ENCODE measurements at places on chromosomes 13 and 19. TPM values are rescaled to one million over a fixed set of nuclear protein-coding genes. Genes with fewer than 3 reads are reported as not detected.

Gene LACC1
- total RNA-seq: 5.3 TPM

Gene SHC2
- total RNA-seq: not detected

Gene FZR1
- total RNA-seq: 71.3 TPM

Gene SHD
- total RNA-seq: not detected

Gene SCN1B
- 0.56 TPM for total RNA-seq

Gene PSG3
- 0.69 TPM for total RNA-seq

Gene CLDND2
- total RNA-seq: not detected

Gene NLRP11
- not detected for total RNA-seq

Gene CEACAM16
- total RNA-seq: not detected

Gene ZNF554
- 5.8 TPM for total RNA-seq

Gene SPRY2
- total RNA-seq: 1.2 TPM

DNA sequence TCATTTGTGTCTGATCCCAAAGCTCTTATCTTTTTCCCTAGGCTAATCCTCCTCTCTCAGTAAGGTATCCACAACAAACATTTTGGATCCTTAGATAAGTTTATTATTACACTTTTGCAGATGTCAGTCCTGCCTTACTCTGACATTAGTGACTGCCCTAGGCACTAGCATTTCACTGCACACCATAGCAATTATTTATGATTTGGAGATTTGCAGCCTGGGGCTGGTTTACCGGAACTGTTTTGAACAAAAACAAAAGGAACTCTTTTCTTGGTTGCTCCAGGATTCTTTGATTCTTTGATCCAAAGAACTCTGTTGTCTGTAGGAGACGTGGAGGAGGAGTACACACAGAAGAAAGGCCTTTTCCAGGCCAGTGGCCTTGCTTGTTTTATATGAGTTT is 80.4 kb downstream of the EDNRB start:
- no peak for DNase-seq

DNA sequence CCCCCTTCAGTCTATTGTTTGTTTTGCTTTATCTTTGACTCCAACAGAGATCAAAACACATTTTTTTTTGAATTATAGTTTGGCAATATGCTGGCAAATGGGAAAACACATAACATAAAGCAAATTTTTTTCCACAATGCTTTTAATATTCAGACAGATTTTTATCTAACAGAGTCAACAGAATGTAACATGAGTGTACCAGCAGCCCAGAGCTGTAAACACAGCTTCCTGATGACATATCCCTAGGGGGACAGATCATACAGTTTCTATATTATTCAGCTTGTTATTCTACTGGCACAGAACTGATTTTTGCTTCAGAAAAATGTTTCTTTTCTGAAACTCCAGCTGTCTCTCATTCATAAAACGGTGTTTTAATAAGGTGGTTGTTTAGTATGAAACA is 168.8 kb downstream of the OLFM4 start:
- no peak for DNase-seq

DNA sequence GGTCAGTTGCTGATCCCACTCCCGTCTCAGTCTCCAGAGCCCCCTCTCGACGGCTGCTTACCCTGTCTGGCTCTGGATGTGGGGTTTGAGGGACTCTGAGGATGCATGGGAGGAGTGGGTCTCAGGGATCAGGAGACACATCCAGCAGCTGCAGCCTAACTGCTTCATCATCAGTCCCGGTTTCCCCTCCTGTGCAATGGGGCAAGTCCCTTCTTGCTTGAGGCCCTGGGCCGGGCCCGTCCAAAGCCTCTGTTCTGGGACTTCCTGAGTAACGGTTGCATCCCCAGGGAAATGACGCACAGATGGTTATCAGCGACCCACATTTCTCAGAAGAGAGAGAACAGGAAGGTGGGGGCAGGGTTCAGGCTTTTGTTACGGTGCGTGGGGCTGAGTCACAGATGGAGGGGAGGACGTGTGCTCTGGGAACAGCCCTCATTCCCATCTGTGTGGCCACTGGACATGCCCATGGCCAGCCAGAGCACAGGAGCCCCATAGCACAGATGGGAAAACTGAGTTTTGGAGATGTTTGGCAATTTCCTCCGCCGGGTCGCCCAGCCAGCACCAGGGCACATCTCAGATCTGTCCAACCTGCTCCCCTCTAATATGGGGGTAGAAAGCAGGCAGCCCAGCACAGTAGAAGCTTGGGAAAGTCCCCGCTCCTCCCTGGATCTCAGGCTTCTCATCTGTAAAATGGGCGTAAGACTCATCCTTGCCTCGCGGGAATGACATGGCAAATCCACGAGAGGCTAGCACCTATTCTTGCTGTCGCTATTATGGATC is 19.3 kb downstream of the GNA15 start:
- peak; percentile 69 for DNase-seq

DNA sequence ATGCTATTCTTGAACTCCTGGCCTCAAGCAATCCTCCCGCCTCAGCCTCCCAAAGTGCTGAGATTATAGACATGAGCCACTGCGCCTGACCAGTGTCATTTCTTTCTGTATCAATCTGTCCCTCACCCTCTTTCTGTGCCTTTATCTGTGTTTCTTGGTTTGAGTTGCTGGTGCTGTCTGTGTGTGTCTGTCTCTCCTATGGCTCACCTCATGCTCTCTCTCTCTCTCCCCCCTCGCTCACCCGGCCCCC is 9.9 kb downstream of the IRF2BP1 start:
- DNase-seq: no peak

DNA sequence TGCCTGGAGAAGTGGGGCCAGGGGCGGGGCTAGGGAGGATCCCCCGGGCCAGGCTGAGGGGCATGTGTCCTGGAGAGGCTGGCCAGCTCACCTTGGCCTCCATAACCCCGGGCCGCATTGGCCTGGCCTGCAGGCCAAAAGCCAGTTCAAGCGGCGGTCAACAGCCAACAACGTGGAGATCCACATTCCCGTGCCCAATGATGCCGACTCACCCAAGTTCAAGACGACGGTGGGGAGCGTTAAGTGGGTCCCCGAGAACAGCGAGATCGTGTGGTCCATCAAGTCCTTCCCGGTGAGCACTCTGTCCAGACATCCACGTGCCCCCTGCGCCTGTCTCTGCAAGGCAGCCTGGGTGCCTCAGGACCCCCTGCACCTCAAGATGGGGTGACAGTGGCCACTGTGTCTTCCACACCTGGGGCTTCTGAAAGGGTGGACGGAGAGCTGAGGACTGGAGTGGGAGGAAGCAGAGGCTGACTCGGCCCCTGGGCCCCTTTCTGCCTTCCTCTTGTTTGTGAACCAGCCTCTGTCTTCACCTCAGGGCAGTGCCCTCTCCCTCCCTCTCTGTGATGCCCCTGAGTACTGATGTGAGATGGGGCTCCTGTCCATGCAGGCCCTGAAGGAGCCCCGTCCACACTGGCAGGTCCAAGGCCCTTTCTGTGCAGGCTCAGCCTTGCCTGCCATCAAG is 31.1 kb downstream of the AP1M1 start:
- no peak for DNase-seq

GRCh38 chr19:5038631-5039271 is 69.8 kb downstream of the KDM4B start:
- DNase-seq: no peak

DNA sequence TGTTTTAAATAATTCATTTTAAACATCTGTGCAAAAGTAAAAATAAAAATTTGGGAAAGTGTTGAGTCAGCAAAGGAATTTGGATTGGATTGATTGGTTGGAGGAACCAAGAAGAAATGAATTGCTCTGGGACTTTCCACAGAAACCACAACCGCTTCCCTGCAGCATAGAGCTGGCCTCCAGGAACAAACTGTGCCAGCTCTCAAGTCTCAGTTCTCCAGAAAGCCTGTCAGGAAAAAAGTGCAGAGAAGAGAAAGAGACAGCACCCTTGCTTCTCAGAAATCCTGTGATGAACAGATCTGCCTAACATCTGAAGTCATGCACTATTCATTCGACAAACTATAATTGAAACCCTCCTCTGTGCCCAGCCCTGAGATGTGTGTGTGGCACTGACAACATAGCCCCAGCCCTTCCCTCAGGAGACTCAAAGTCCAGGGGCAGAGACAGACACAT is 14.8 kb downstream of the LYPD3 start:
- no peak for DNase-seq

DNA sequence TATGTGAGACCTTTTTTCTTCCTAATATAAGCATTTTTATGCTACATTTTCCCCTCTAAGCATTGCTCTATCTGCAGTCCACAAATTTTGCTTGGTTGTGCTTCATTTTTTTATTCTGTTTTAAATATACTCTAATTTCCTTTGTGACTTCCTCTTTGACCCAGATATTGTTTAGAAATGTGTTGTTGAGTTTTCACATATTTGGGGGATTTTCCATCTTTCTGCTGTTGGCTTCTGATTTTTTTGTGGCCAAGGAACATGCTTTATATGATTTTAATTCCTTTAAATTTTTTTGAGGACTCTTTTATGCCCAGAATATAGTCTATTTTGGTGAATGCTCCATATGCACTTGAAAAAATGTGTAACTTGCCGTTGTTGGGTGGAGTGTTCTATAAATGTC is 22.9 kb downstream of the UBAC2 start:
- DNase-seq: no peak

GRCh38 chr19:55406826-55407549 is 600 bp downstream of the UBE2S start:
- no peak for DNase-seq

DNA sequence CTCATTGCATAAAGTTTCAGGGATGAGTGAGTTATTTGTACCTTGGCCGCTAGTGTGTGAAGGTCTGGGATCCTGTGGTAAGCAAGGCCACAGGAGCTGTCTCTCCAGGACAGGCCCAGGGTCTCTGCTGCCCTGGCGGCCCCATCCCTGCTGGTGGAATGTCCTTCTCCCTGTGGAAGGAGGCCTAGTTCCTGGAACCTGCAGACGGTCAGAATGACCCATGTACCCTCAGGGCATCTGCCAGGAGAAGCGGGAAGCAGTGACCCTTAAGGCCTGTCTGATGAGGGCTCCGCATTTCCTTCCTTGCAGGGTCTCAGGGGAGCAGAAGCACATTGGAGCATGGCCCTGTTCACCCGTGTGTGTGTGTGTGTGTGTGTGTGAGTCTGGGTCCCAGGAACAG is 32.1 kb upstream of the SOX1 start:
- DNase-seq: no peak

- no peak for DNase-seq
Measured at GRCh38 chr19:19508217-19508616, 7.1 kb downstream of the TSSK6 start.

GRCh38 chr13:30016398-30016797 is 166.0 kb upstream of the UBL3 start:
- DNase-seq: no peak

DNA sequence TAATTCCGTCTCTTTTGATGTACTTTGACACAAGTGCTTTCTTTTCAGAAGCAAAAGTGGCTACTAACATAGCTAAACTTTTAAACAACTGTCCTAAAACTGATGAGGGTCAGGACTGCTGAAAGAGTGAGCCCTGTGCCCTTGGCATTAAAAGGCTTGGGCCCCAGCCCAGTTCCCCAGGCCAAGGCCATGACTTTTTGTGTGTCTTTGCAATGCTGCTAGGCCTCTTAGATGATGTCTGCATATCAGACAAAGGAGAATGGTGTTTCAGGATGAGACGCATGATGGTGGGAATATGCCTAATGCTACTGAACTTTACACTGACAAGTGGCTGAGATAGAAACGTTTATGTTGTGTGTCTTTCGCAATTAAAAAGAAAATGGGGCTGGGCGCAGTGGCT is 38.0 kb downstream of the SLC7A9 start:
- no peak for DNase-seq

DNA sequence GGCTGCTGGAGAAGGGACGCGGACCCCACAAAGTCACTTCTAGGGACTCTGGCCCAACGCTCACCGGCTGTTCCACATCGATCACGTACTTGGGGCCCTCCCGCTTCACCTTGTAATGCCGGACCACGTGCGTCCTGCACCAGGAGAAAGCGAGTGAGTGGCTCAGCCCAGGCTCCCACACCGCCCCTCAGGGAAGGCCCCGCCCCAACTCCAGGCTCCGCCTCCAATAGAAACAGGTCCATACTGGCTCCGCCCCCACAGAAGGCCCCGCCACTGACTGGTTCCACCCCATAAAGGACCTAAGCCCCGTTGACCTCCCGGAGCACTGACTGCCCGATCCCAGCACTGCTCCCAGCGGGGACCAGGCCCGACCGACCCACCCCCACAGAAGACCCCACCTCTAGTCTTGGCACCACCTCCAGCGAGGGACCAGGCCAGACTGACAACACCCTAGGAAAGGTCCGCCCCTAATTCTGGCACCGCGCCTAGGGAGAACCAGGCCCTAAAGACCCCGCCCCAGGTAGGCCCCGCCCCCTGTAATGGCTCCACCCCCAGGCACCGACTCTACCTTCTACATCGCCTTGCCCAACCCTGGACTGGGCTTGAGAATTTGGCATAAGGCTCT is 11.3 kb downstream of the STAP2 start:
- peak; percentile 59 for DNase-seq

DNA sequence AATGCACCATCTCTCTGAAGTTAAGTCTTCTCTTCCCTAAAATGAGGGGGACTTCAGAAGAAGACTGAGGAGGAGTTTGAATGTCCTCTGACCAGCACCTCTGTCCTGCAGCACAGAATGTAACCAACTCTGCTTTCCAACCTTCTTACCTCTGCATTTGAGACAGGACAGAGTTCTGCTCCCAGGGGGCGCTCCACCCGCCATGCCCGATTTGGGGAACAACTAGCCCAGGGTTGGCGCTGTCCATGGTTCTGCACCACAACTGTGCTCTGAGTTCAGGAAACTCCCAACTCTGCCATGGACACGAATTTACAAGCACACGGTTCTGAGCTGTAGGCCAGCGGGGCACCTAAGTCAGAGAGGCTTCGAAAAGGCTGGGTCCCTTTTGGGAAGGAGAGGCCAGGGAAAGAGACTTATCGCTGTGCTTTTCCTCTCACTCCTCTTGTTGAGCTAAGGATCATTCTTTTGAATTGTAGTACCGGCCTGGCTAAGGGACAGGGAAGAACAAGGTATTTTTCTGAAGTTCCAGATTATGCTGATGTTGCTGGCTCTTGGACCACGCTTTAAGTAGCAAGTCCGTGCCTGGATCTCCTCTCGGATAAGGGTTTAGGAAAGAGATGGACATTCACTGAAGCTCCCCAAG is 22.2 kb downstream of the SIGLEC5 start:
- peak; percentile 47 for DNase-seq

DNA sequence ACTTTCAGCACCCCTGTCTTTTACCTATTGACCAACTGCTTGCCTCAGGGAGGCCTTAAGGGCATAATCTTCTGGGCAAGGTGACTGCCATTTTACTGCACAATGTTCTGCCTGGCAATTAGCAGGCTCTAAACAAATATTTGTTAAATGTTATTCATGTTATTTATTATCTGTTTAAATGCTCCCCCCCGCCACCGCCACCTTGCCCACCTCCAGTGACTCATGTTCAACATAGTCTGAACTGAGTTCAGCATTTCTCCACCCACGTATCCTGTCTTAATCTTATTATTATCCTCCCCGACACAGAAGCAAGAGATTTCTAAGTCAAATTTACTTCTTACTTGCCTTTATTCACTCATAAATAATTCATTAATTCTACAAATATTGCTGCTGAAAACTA is 144.8 kb downstream of the LIG4 start:
- DNase-seq: no peak
